ENCODE measurements at places on chromosomes 12 and 14. TPM values are rescaled to one million over a fixed set of nuclear protein-coding genes. Genes with fewer than 3 reads are reported as not detected.

Gene CCND2
- total RNA-seq, result 0.08 TPM

Gene KLRC2
- not detected for total RNA-seq

Gene RHOJ
- 0.32 TPM for total RNA-seq

Gene SAMD4A
- total RNA-seq, result 22.5 TPM

Gene REM2
- 0.05 TPM for total RNA-seq

Gene GCN1
- 41.0 TPM for total RNA-seq

Gene ARMH4
- not detected for total RNA-seq

Gene PAH
- total RNA-seq, result not detected

Gene KNTC1
- 94.3 TPM for total RNA-seq

Gene KRT77
- not detected for total RNA-seq

Gene ALDH1L2
- 0.25 TPM for total RNA-seq

Gene KRT73
- not detected for total RNA-seq

Gene RFX4
- not detected for total RNA-seq

Gene HPD
- total RNA-seq, result not detected

Gene OR4K14
- not detected for total RNA-seq

Gene DYNC1H1
- 253 TPM for total RNA-seq

Gene ACSM4
- not detected for total RNA-seq

Gene ANO2
- total RNA-seq, result not detected

- H3K27ac ChIP-seq, result no peak overlapping the region
- DNase-seq, result no peak
- H3K4me1 ChIP-seq, result no peaks in the 10 kb centered on the region
- H3K36me3 ChIP-seq, result no peaks in the 10 kb centered on the region
- H3K27me3 ChIP-seq, result no peaks in the 10 kb centered on the region
Observed at GRCh38 chr12:11949738-11950411, 120.9 kb upstream of the BCL2L14 start.

DNA sequence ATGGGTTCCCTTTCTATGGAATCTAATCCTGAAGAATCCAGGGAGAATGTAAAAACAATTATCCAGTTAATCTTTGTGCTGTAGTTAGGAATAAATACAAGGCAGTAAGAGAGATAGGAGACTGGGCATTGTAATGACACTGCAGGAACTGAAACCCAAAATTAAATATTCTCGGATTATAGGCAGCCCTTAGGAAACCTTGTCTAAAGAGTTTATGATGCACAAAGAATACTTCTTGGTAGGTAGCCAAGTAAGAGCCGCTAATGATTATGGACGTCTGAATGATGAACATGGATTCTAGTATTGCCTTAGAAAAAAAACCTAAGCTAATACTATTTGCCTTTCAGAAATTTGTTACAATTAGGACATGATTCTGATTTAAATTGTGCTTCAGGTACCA lies 165.4 kb upstream of the LRIG3 start:
- H3K27ac ChIP-seq, result no peak overlapping the region
- no peak for DNase-seq
- peaks cover 34% of the 10 kb centered on the region for H3K4me1 ChIP-seq
- no peak overlapping the region for H3K4me3 ChIP-seq
- H3K27me3 ChIP-seq, result no peaks in the 10 kb centered on the region

- DNase-seq, result no peak
- H3K27ac ChIP-seq, result no peak overlapping the region
- H3K27me3 ChIP-seq, result no peaks in the 10 kb centered on the region
- peaks cover 30% of the 10 kb centered on the region for H3K4me1 ChIP-seq
- H3K4me3 ChIP-seq, result no peak overlapping the region
Observed at GRCh38 chr12:63965936-63966605, 121.6 kb downstream of the SRGAP1 start.

DNA sequence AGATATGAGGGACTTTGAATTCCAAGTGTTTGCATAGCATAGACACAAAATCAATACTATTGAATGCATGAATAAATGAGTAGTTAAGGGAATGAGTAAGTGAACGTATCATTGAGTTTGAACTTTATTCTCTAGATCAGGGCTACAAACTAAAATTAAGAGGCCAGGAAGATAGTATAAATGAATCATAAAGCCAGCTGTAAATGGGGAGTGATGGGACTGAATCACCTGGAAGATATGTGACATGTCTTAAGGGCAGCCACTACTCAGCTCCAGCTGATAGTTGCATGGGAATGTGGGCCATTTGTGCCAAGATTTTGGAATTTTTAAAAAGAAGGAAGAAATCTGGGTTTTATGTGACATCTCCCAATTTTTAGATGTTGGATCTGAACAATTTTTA lies 229.9 kb downstream of the AKAP6 start:
- H3K36me3 ChIP-seq, result no peaks in the 10 kb centered on the region
- H3K4me1 ChIP-seq, result 0 out of 2 replicates have a peak, but pooled peaks cover 7% of the 10 kb centered on the region
- no peak overlapping the region for H3K4me3 ChIP-seq
- H3K27ac ChIP-seq, result no peak overlapping the region

DNA sequence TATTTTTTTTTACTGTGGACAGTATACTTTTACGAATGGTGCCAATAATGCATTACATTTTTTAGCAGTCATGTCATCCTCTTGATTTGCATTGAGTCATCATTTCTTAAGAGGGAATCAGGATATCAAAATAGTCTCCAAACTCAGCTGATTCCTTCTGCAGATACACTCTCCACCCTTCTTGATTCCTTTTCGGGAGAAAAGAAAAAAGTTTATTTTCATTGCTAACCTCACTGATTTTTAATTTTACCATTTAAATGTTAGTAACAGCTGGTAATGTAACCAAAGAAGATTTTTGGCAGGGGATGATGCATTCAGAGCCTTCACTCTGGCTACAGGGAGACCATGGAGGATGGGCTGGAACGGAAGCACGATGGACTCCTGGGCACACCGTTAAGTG lies 47.5 kb downstream of the MRPL42 start:
- H3K36me3 ChIP-seq, result no peaks in the 10 kb centered on the region
- no peak overlapping the region for H3K4me3 ChIP-seq
- DNase-seq, result peak; percentile 46
- no peaks in the 10 kb centered on the region for H3K27me3 ChIP-seq
- H3K27ac ChIP-seq, result no peak overlapping the region

GRCh38 chr12:119204131-119204530 lies 25.4 kb downstream of the HSPB8 start:
- H3K27ac ChIP-seq, result no peak overlapping the region
- no peak for DNase-seq
- no peak overlapping the region for H3K4me3 ChIP-seq
- H3K4me1 ChIP-seq, result no peaks in the 10 kb centered on the region
- no peaks in the 10 kb centered on the region for H3K27me3 ChIP-seq

- H3K4me1 ChIP-seq, result no peaks in the 10 kb centered on the region
- H3K36me3 ChIP-seq, result no peaks in the 10 kb centered on the region
- H3K4me3 ChIP-seq, result no peak overlapping the region
- H3K27ac ChIP-seq, result no peak overlapping the region
Observed at GRCh38 chr12:69927164-69927563, 102.1 kb downstream of the MYRFL start.

DNA sequence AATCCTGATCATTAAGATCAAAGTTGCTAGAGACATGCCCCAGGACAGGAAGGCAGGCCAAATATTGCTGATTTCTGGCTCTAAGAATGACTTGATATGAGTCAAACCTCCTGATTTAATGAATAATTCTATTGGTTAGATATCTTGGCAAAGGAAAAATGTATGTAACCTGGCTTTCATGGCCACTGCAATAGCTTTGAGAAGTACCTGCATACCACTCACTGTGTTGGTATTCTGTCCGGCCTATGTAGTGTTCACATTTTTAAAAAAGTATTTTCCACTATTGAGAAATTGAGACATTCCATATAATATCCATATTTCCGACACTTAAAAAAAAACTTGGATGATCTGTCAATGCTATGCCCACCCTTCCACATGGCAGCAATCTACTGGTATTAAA lies 283.1 kb upstream of the SOX5 start:
- H3K27me3 ChIP-seq, result no peaks in the 10 kb centered on the region
- no peaks in the 10 kb centered on the region for H3K36me3 ChIP-seq
- no peak overlapping the region for H3K4me3 ChIP-seq
- no peak overlapping the region for H3K27ac ChIP-seq

GRCh38 chr14:50319721-50320120 lies 7.6 kb downstream of the DMAC2L start:
- peaks cover 26% of the 10 kb centered on the region for H3K4me1 ChIP-seq
- no peak for DNase-seq
- no peak overlapping the region for H3K27ac ChIP-seq
- H3K36me3 ChIP-seq, result peaks cover 7% of the 10 kb centered on the region
- H3K27me3 ChIP-seq, result no peaks in the 10 kb centered on the region

DNA sequence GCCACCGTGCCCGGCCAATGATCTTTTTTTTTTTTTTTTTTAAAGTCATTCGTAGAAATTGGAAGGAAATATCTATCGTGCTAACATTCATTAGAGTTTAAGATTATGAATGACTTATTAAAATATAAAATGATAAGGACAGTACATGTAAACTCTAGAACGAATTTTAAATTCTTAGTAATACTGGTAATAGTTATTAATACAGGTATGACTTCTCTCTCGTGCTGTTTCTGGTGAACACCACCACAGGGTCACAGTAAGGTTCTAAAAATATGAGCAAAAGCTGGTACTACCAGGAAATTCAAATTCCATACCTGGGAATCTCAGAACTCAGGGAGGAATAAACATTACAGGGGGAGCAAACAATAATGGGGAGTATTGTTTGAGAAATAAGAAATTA lies 26.2 kb downstream of the WNK1 start:
- H3K36me3 ChIP-seq, result no peaks in the 10 kb centered on the region
- H3K27ac ChIP-seq, result no peak overlapping the region
- no peaks in the 10 kb centered on the region for H3K27me3 ChIP-seq
- H3K4me1 ChIP-seq, result peaks cover 25% of the 10 kb centered on the region
- no peak overlapping the region for H3K4me3 ChIP-seq
- DNase-seq, result no peak

GRCh38 chr14:21191809-21192446 lies 36.1 kb upstream of the OR5AU1 start:
- no peak overlapping the region for H3K27ac ChIP-seq
- peaks cover 6% of the 10 kb centered on the region for H3K4me1 ChIP-seq
- no peaks in the 10 kb centered on the region for H3K36me3 ChIP-seq
- DNase-seq, result no peak
- H3K4me3 ChIP-seq, result no peak overlapping the region

DNA sequence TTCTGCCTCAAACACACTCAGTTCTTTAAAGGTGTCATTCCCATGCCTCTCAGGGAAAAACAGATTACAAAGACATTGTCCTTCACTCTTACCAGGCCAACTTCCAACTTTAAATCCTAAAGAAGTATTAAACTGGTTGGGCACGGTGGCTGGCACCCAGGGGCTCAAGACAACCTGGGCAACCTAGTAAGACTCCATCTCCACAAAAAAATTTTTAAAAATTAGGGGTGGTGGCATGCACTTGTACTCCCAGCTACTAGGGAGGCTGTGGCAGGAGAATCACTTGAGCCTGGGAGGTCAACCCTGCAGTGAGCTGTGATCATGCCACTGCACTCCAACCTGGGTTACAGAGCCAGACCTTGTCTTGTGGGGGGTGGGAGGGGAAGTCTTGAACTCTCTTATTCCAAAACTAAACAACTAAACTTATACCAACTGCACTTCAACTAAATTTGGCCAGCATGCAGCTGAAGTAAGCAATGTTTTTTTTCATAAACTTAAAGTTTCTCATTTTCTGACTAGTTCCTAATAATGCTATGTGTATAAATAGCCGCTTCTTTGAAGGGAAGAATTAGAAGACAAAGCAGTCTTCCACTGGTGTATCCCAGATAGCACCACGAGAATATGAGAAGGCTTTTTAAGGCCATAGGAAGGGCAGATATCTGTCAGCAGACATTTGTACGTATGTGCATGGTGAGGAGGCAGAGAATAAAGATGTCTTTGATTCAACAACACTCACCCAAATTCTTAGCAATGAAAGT lies 2.4 kb downstream of the SLC11A2 start:
- H3K27ac ChIP-seq, result peak overlapping the region; percentile 71
- DNase-seq, result no peak
- peak overlapping the region; percentile 72 for H3K4me3 ChIP-seq
- peaks cover 14% of the 10 kb centered on the region for H3K4me1 ChIP-seq
- peaks cover 4% of the 10 kb centered on the region for H3K36me3 ChIP-seq

GRCh38 chr14:91511043-91511383 lies 903 bp upstream of the PPP4R3A start:
- no peak for DNase-seq
- H3K36me3 ChIP-seq, result peaks cover 27% of the 10 kb centered on the region
- peak overlapping the region; percentile 97 for H3K27ac ChIP-seq
- no peaks in the 10 kb centered on the region for H3K27me3 ChIP-seq

DNA sequence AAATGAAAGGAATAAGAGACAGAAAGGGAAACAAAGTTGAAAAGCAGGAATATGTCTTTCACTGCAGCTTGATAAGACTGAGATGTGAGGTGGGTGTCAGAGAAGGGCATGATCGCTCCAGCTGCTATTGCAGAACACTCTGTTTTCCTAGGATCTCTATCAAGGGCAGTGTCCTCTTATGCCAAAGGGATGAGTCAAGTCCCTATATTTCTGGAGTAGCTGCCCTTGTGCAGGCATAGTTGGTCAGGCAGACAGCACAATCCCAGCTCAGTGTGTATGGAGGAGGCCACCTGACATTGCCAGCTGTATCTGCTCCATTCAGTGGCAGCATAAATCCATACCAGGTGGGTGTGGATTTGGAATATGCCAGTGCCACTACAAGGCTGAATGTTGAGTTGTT lies 101.6 kb downstream of the DAD1 start:
- H3K4me3 ChIP-seq, result no peak overlapping the region
- no peaks in the 10 kb centered on the region for H3K27me3 ChIP-seq
- DNase-seq, result no peak
- no peaks in the 10 kb centered on the region for H3K36me3 ChIP-seq
- no peak overlapping the region for H3K27ac ChIP-seq

- H3K36me3 ChIP-seq, result no peaks in the 10 kb centered on the region
- no peak for DNase-seq
- no peak overlapping the region for H3K4me3 ChIP-seq
- H3K4me1 ChIP-seq, result no peaks in the 10 kb centered on the region
Observed at GRCh38 chr14:65268594-65268993, 143.9 kb upstream of the FUT8 start.

GRCh38 chr12:72268386-72268785 lies 3.8 kb upstream of the TRHDE start:
- peaks cover 24% of the 10 kb centered on the region for H3K36me3 ChIP-seq
- no peaks in the 10 kb centered on the region for H3K27me3 ChIP-seq
- peak overlapping the region; percentile 43 for H3K27ac ChIP-seq
- peaks cover 12% of the 10 kb centered on the region for H3K4me1 ChIP-seq
- peak; percentile 48 for DNase-seq

DNA sequence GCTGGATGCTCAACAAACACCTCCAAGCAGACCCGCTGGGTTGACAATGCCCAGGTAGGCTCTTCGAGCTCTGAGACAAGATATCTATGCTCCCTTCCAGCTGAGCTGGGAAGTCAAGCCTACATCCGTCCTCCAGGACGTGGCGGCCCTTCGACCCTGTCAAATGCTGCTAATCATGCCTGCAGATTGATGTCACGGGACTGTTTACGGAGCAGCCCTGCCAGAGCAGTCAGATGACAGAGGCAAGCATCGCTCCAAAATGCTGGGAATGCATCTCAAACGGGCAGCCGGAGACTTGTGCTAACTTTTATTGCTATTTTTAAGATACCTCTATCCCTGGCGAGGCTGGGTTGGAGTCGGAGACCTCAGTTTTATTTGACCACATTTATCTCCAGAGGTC lies 139.2 kb downstream of the NTF3 start:
- H3K36me3 ChIP-seq, result no peaks in the 10 kb centered on the region
- H3K4me1 ChIP-seq, result no peaks in the 10 kb centered on the region
- no peak overlapping the region for H3K4me3 ChIP-seq
- H3K27me3 ChIP-seq, result peaks cover 19% of the 10 kb centered on the region

- no peak overlapping the region for H3K27ac ChIP-seq
- no peaks in the 10 kb centered on the region for H3K27me3 ChIP-seq
- peaks cover 9% of the 10 kb centered on the region for H3K4me1 ChIP-seq
- H3K4me3 ChIP-seq, result no peak overlapping the region
- DNase-seq, result no peak
- H3K36me3 ChIP-seq, result no peaks in the 10 kb centered on the region
Observed at GRCh38 chr14:79043194-79043889, 873.2 kb downstream of the NRXN3 start.

Data from SJSA1 (cell line).